ENCODE measurements at places on chromosomes 6 and 20.

DNA sequence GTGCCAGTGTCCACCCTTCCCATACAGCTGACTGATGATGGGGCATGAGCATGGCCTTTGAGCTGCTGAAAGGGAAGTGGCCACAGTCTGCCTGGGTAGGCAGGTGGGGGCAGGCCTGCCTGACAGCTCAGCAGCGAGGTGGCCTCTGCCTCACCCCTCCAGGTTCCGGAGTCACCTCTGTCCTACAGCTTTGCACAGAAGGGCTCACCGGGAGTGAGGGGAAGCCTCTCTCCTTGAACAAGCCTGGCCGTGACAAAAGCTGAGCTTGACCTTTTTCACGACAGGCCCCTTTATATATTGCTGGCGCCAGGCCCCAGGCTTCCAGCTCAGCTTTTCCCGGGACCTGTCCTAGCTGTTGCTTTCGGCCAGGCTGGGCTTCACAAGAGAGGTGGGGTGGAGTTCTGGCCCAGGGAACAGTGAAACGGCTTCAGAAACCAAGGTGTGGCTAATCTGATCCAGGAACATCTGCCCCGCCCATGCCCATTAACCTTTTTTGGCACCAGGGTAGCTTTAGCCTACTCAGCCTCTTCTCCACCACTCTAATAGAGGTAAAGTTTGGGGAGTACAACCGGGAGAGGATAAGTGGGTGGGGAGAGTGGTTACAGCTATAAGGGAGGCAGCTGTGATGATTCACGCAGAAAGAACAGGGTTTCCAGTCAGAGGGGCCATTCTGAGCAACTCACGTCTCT, 42.9 kb downstream of the C6orf132 start:
- peak; percentile 73 for DNase-seq

GRCh38 chr20:14093652-14094051, 98.3 kb downstream of the MACROD2 start:
- DNase-seq: no peak

DNA sequence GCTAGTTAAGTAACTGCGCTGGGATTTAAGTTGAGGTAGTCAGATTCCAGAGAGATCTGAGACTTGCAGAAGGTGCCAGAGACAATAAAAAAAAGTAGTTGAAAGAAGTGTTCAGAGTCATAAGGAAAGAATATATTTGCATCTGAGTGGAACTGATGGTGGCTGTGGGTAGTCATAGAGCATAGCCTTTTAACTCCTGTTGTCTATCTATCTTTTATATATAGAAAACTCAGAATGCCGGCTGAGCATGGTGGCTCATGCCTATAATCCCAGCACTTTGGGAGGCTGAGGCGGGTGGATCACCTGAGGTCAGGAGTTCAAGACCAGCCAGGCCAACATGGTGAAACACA, 62.0 kb downstream of the CARMIL1 start:
- DNase-seq: no peak

- no peak for DNase-seq
Measured at GRCh38 chr6:46393161-46393939, 97.9 kb downstream of the RCAN2 start.

- no peak for DNase-seq
Measured at GRCh38 chr6:44189257-44189656, 27.5 kb upstream of the MYMX start.

- DNase-seq: no peak
Measured at GRCh38 chr6:99080191-99080590, 132.4 kb upstream of the FBXL4 start.

- DNase-seq: peak; percentile 31
Measured at GRCh38 chr20:11452326-11452725, 465.4 kb upstream of the BTBD3 start.

- no peak for DNase-seq
Measured at GRCh38 chr6:36838896-36839748, at the start of gene CPNE5. Gene CPNE5 (minus strand): TSS chr6:36839444. CDS start chr6:36839377, 67 bp downstream.

- no peak for DNase-seq
Measured at GRCh38 chr20:52076164-52076563, 115.4 kb downstream of the ZFP64 start.

DNA sequence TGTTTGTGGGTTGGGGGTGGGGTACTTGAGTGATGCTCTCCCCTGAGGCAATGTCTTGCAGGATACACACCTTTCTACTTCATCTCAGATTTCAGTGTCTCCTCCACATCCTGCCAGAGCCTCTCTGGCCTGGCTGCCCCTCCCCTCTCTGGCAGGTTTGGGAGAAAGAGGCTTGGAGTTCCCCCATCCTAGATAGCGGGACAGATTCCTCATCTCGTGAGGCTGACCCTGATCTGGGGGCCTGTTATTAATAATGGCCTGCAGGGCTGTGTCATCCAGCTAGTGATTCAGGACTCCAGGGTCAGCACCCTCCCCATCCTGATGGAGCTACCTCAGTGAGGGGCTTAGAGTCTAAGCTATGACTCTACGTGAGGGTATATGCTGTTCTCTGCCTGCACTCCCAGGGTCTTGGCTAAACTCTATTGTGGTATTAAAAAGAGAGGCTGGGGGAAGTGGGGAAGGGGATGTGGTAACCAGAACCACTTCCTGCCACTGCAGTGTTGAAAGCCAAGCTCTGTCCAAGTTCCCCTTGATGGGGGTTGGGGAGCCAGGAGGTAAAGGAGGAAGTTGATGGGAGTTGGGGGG, 3.7 kb upstream of the MMP9 start:
- DNase-seq: peak; percentile 56

All from kidney tubule cell (primary cell).